Choroid plexus epithelial cell (primary cell): ENCODE measurements at places on chromosomes 6 and 20.

DNA sequence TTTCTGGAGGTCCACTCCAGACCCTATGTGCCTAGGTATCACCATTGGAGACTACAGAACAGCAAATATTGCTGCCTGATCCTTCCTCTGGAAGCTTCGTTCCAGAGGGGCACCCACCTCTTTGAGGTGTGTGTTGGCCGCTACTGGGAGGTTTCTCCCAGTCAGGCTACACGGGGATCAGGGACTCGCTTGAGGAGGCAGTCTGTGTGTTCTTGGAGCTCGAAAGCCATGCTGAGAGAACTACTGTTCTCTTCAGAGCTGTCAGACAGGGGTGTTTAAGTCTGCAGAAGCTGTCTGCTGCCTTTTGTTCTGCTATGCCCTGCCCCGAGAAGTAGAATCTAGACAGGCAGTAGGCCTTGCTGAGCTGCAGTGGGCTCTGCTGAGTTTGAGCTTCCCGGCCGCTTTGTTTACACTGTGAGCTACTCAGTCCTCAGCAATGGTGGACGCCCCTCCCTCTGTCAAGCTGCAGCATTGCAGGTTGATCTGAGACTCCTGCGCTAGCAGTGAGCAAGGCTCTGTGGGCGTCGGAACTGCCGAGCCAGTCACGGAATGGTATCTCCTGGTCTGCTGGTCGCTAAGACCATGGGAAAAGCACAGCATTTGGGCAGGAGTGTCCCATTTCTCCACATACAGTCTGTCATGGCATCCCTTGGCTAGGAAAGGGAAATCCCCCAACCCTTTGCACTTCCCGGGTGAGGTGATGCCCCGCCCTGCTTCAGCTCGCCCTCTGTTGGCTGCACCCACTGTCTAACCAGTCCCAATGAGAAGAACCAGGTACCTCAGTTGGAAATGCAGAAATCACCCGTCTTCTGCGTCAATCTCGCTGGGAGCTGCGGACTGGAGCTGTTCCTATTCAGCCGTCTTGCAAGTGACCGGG, 32.5 kb upstream of the ASCC3 start:
- DNase-seq, result no peak

DNA sequence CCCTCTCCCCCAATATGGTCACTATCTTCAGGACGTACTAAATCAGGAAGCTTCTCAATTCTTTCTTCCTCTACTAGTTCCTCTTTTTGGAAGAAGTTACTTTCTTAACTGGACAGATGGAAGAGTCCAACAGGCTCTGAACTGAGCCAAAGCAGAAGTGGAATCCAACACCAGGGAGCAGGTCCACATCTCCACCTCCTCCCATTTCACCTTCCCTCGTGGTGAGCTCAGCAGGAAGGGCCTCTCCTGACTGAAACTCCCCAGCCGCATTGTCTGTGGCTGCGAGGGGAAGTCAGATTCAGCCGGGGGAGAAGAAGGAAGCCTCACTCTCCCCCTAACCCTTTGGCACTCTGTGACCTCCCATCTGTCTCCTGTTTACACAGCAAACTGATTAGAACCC, 63.8 kb upstream of the UST start:
- DNase-seq, result no peak

DNA sequence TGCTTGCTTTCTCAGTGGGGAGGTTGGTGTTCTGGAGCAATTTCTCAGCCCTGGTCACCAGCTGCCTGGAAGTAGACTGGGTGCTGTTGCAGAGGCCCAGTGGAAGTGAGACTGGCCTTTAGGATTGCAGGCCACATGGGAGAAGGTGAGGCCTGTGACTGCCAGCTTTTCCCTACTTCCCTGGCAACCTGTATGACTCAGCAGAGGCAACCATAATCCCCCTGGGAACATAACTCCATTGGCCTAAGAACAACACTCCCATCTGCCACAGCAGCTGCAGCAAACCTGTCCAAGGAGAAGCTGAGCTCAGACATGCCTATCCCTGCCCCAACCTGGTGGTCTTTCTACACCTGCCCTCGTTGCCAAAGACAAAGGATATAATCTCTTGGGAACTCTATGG, 473.5 kb upstream of the SPTLC3 start:
- no peak for DNase-seq

DNA sequence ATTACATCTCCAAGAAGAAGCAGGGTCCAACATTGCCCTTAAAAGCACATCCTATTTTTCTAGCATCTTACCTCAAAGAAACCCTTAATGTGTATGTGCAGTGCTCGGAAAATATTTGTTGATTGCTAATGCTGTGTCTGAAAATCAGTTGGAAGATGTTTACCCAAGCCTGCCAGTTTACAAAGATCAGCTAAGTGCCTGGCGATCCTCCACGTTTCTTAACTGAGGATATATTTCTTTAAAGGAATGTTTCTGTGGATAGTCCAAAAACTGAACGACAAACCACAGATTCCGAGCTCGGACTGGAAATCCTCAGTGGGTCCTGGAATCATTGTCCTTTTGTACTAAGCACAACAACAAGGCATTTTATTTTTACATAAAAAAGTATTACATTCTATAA, 595.7 kb upstream of the ARID1B start:
- no peak for DNase-seq
